ENCODE measurements at places on chromosomes 3 and 15. TPM values are rescaled to one million over a fixed set of nuclear protein-coding genes. Genes with fewer than 3 reads are reported as not detected.

The POLQ gene
- 18.6 TPM for total RNA-seq

The ARL14 gene
- total RNA-seq = 0.11 TPM

The GANC gene
- total RNA-seq = 21.0 TPM

The FBXW12 gene
- not detected for total RNA-seq

The INKA1 gene
- total RNA-seq = not detected

The CCDC9B gene
- total RNA-seq = 1.0 TPM

The RARRES1 gene
- total RNA-seq = not detected

The IMPG2 gene
- 0.02 TPM for total RNA-seq

The WNT5A gene
- not detected for total RNA-seq

The ZMYND10 gene
- total RNA-seq = 0.60 TPM

The ATG3 gene
- 43.3 TPM for total RNA-seq

The SNAP23 gene
- 136 TPM for total RNA-seq

The PLSCR5 gene
- total RNA-seq = not detected

The GOLGA8M gene
- not detected for total RNA-seq

The GPR149 gene
- not detected for total RNA-seq

The ZIC1 gene
- total RNA-seq = not detected

The ADIPOQ gene
- total RNA-seq = not detected

The UROC1 gene
- 0.74 TPM for total RNA-seq

The KNG1 gene
- total RNA-seq = 3.5 TPM

The ST6GAL1 gene
- total RNA-seq = 62.1 TPM

The SCAMP5 gene
- total RNA-seq = 34.3 TPM

The HDAC11 gene
- total RNA-seq = 10.5 TPM

The TM4SF1 gene
- total RNA-seq = 226 TPM

The PIF1 gene
- 8.3 TPM for total RNA-seq

The ITGB5 gene
- total RNA-seq = 50.2 TPM

The C3orf80 gene
- not detected for total RNA-seq

The SCAANT1 gene
- not detected for total RNA-seq

The EFCAB12 gene
- total RNA-seq = 0.11 TPM

The KCNAB1 gene
- total RNA-seq = not detected

The MUC13 gene
- 0.04 TPM for total RNA-seq

The PLOD2 gene
- 65.4 TPM for total RNA-seq

The OR5K2 gene
- not detected for total RNA-seq

The TNFAIP8L3 gene
- 4.0 TPM for total RNA-seq

The B3GNT5 gene
- not detected for total RNA-seq

The NANOGP8 gene
- 0.25 TPM for total RNA-seq

The GFM1 gene
- 37.8 TPM for total RNA-seq

The SH2D7 gene
- not detected for total RNA-seq

The SLC12A8 gene
- total RNA-seq = 0.13 TPM

The ERICH6 gene
- not detected for total RNA-seq

The PDIA5 gene
- total RNA-seq = 51.3 TPM

The KLHL6 gene
- not detected for total RNA-seq

The SLC9A9 gene
- total RNA-seq = not detected

The GP9 gene
- total RNA-seq = not detected

The PAQR5 gene
- total RNA-seq = 0.11 TPM

The SLC28A1 gene
- 0.31 TPM for total RNA-seq

The HMG20A gene
- 39.7 TPM for total RNA-seq

The PIERCE2 gene
- total RNA-seq = not detected

The PLCB2 gene
- not detected for total RNA-seq

The OR5H14 gene
- total RNA-seq = not detected

The SLITRK3 gene
- not detected for total RNA-seq

The TM4SF18 gene
- total RNA-seq = not detected

The THRB gene
- total RNA-seq = 22.7 TPM

The GNAT1 gene
- total RNA-seq = 0.15 TPM

The GPR156 gene
- not detected for total RNA-seq

The ZNF774 gene
- total RNA-seq = 0.98 TPM

The HIGD2B gene
- not detected for total RNA-seq

The CCR8 gene
- not detected for total RNA-seq

Data from HepG2 (cell line).